ENCODE measurements at places on chromosomes 4 and X.

- no peak for DNase-seq
These were observed 68.6 kb downstream of the DTHD1 start for GRCh38 chr4:36349938-36350549.

DNA sequence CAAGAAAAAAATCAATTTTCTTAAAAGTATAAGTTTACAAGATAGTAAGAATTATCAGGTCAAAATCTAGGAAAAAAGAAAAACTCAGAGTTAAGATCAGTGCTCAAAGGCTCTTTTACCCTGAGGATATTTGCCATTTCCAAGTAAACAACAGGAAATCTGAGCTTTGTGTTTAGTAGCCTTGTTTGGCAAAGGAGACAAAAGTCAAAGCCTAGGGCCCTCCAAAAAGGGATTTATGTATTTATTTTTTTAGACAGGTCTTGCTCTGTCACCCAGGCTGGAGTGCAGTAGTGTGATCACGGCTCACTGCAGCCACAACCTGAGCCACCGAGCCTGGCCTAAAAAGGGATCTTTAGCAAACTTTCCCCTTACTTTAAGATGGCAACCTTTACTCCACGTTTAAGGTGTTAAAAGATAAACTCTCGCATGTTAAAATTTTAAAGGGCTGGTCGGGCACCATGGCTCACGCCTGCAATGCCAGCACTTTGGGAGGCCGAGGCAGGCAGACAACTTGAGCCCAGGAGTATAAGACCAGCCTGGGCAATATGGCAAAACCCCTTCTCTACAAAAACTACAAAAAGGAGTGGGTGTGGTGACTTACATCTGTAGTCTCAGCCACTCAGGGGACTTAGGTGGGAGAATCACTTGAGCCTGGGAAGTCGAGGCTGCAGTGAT is 21.3 kb upstream of the OPHN1 start:
- no peak for DNase-seq

DNA sequence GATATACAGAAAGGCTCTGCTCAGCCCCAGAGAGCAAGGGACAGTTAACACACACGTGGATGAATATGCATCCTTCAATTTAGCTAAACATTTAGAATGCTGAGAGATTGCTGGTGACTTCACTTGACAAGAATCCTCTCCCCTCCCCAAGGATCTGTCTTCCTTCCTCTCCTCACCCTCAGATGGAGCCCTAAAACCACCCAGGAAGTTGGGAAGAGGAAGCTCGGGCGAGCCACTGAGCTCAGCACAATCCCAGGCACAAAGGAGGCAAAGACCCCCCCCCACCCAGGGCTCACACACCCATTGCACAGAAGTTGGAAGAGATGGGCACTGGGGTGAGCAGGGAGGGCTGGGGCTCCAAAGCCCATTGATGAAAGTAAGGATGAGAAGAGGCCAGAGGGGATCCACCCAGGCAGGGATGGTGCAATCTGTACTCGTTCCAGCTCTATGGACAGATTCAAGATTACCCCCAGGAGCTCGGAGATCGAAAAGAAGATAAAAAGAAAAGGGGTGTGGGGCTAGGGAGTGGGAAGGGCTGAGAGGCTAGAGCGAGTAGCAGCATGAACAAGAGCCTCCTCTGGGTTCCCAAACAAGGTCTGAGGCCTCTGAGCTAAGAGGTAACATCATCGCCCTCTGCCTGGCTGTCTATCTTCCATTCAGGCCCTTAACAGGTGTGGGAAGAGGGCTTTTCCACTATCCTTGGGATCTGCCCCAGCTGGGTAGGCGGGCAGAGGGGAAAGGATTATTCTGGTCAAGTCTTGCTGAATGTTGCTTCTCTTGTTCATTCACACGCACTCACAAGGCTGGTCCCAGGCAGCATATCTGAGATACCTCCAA is 1.2 kb downstream of the TFE3 start:
- no peak for DNase-seq

DNA sequence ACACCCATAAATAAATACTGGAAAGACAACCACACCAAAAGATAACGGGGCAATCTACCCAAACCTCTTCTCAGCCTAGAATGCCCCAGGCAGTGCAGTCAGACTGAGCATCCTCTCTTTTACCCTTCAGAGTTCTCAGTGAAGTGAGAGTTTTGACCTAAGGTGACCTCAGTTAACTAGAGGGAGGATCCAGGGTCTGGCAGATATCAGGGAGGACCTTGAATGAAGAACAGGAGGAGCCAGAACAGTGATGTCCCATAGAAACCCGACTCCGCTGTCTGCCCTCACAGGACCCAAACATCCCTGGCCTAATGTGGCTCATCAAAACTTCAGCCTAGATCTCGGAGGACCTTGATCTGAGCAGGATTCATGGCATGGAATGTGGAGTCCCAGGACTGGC is at the start of gene MAGEB3:
TSS of gene MAGEB3 (plus strand) at position 263 of the 400 bp plus-strand sequence. CDS start 5,268 bp downstream, outside the sequence.
- no peak for DNase-seq

- DNase-seq, result no peak
These were observed 3.4 kb upstream of the USP11 start for GRCh38 chrX:47229427-47229826.

DNA sequence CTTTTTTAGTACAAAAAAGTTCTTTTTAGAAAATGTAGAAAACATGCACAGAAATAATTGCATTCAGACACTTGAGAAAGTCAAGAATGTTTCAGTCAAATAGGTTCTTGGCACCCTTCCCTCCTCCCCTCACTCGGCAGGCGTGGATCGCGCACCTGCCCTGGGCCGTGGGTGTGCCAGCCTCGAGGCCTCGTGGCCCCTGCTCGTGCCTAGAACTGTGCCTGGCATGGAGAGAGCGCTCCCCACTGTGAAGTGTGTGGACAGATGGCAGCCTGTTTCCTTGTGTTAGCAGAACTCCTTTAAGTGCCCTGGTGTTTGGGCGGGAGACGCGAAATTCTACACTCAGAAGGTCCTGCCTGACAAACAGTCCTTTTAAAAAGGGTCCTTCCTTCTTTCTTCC is 14.7 kb downstream of the RGS12 start:
- no peak for DNase-seq

DNA sequence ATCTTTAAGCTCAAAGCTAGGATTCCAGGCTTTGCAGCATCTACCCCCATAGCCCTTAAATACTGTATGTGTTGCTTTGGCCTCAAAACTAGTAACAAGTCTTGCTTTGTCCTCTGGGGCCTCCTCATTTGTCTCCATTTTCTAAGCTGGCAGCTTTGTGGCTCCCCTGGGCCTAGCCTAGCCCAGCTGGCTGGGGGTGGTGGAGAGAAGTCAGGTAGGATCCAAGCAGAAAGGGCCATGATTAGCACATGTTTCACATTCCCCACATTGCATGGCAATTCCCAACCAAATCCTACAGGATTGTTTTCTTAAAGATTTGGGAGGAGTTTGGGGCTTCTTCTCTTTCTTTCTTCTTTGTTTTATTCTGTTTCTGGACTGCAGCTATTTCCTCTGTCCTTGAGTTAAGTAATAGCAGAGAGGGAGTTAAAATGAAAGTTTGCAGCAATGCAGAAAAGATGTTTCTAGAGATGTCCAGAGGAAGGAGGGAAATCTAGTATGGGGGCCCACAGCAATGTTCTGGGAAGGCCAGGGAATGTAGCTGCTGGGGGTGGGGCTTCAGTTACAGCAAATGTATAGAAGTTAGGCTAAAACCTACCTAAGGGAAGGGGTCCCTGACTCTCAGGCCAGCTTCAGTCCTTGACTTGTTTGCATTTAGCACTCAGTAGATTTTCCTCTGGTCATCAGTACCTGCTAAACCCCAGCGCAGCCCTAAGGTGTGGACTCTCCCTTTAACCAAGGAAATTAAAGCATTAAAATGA is 92.1 kb downstream of the SHROOM4 start:
- no peak for DNase-seq

- no peak for DNase-seq
These were observed 16.4 kb downstream of the PLP1 start for GRCh38 chrX:103792916-103793544.
